CMK (cell line): ENCODE measurements at places on chromosomes 3 and 15.

DNA sequence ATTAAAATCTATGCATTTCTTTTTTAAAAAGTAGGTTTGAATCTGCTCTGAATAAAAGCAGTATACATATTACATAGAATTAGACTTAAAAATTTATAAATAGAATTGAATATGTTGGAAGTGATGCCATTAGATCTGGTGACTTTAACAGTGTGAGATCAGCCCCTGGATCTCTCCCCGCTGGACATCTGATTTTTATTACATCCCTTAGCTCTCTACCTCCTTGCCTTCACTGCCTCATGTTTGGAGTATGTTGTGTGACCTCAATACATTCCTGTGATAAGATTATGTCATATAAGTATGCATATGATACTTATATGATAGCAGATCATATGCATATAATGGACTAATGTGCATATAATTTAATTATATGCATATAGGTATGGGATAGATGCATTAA, 643.4 kb upstream of the NR2F2 start:
- DNase-seq: no peak

DNA sequence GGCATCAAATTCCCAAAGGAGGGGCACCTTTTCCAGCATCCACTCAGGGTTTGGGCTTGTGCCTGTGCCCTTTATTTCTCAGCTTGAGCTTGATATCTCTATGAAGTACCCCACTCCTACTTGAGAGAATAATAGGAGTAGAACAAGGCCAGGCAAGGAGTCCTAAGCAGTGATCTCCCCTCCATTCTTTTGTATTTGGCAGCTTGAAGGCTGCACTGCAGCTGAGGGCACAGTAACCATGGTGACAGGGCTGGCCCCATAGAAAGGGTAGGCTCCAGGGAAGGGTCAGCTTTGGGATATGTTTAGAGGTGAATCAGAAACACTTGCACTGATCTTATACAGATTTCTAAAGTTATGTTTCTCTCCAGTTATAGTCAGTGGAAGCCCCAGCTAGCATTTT, 145.4 kb upstream of the SLC24A5 start:
- DNase-seq: no peak

GRCh38 chr3:186247821-186248814, 113.9 kb downstream of the DGKG start:
- no peak for DNase-seq

DNA sequence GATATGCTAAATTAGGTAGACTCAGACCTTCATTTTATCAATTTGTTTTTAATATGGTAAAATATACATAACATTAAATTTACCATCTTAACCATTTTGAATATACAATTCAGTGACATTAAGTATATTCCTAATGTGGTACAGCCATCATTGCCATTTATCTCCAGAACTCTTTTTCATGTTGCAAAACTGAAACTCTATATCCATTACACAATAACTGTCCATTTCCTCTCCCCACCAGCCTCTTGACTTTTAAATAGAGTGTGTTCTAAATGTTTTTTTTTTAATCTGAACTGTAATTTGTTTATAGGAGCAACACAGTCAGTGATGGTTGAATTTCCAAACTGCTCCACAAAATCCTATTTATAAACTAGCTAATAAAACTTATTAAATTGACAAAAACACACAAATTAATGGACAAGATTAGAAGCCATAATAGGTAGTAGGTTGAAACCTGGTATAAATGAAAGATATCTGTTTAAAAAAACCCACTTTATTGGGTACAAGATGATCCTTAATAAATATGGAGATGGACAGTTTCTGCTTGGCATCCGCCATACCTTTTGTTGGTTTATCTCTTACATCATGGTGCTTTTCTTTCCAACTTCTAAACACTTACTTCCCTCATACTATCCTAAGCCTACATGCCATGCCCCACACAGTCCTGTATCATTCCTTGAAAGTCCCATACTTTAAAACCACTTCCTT, 142.4 kb downstream of the ZPLD1 start:
- no peak for DNase-seq

DNA sequence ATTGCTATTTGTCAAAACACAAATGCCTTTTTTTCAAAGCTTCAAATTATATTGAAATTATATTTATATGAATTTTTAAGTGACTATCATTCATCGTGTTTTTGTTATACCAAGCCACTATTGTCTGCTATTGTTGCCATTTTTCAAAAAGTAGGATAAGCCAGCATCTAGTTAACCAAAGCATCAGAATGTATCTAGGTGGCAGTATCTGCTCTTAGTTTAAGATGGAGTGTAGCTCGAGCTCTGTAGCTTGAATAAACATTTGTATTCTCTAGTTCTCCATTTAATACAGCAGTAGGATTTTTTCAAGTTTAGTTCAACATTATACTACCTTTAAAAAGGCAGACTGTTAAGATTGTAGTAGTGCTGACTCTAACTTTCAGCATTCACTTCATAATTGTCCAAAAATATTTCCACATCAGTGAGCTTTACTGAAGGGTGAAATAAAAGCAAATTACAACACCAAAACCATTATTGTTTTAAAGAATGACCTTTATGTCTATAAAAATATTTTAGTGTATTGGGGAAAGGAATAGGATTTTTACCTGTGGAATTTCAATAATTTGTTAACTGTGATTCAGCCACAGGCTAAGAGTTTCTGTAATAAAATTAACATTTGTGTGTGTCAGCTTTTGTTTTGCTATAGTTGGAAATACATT, 19.6 kb upstream of the C15orf61 start:
- DNase-seq: no peak

GRCh38 chr15:69926721-69927120, 171.0 kb downstream of the TLE3 start:
- DNase-seq: no peak

GRCh38 chr3:127488141-127488672, 102.3 kb downstream of the TPRA1 start:
- no peak for DNase-seq

- DNase-seq: no peak
These were observed 59.5 kb downstream of the ERC2 start for GRCh38 chr3:56408761-56409196.

- DNase-seq: no peak
These were observed 156.4 kb upstream of the FRMD4B start for GRCh38 chr3:69542089-69542804.

- no peak for DNase-seq
These were observed 891 bp downstream of the EXOG start for GRCh38 chr3:38497031-38497430.
